ENCODE measurements at places on chromosomes 12 and 14.

GRCh38 chr14:42368234-42368633 is 761.6 kb downstream of the LRFN5 start:
- H3K27me3 ChIP-seq: no peaks in the 10 kb centered on the region
- DNase-seq: no peak
- no peak overlapping the region for H3K4me3 ChIP-seq
- H3K4me1 ChIP-seq: no peaks in the 10 kb centered on the region
- H3K27ac ChIP-seq: no peak overlapping the region

GRCh38 chr12:69905801-69906200 is 80.8 kb downstream of the MYRFL start:
- H3K27me3 ChIP-seq: peaks cover 26% of the 10 kb centered on the region
- no peak overlapping the region for H3K4me3 ChIP-seq
- H3K27ac ChIP-seq: no peak overlapping the region
- H3K4me1 ChIP-seq: peaks cover 6% of the 10 kb centered on the region
- H3K36me3 ChIP-seq: peaks cover 2% of the 10 kb centered on the region

- H3K27ac ChIP-seq: no peak overlapping the region
- peaks cover 6% of the 10 kb centered on the region for H3K36me3 ChIP-seq
- H3K27me3 ChIP-seq: no peaks in the 10 kb centered on the region
- DNase-seq: no peak
- H3K4me3 ChIP-seq: no peak overlapping the region
Measured at GRCh38 chr12:110201995-110202394, 77.8 kb downstream of the IFT81 start.

DNA sequence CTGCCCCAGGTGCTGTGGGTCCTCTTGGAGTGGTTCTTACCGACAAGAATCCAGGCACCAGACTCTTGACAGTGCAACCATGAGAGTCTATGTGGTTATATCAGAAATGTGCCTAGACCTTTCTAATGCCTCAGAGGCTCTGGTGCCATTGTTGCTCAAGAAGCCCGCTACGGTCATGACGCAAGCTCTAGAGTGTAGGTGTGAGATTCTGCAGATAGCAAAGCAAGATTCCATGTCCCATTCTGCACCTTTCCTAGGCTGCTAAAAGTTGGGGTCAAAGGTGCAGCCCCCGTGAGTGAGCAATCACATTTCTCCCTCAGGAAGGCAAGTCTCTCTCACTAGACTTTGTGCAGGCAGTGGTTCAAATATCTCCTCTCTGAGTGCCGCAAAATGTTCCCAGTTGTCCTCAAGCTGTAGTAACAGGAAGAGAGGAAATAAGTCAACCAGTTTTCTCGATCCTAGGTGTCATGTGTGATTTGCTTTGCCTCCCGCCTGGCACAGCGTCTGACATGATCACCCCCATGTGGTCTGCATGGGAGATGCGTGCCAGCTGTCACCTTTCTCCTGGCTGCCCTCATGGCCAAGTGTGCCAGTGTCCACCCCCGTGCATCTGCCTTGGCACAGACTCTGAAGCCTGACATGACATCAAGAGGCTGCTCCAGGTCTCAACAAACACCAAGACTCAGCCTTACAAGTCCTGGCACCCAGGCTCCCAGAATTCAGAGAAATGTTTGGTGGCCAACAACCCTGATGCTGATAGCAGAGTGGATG is 122.5 kb upstream of the COCH start:
- H3K36me3 ChIP-seq: no peaks in the 10 kb centered on the region
- H3K4me3 ChIP-seq: no peak overlapping the region

DNA sequence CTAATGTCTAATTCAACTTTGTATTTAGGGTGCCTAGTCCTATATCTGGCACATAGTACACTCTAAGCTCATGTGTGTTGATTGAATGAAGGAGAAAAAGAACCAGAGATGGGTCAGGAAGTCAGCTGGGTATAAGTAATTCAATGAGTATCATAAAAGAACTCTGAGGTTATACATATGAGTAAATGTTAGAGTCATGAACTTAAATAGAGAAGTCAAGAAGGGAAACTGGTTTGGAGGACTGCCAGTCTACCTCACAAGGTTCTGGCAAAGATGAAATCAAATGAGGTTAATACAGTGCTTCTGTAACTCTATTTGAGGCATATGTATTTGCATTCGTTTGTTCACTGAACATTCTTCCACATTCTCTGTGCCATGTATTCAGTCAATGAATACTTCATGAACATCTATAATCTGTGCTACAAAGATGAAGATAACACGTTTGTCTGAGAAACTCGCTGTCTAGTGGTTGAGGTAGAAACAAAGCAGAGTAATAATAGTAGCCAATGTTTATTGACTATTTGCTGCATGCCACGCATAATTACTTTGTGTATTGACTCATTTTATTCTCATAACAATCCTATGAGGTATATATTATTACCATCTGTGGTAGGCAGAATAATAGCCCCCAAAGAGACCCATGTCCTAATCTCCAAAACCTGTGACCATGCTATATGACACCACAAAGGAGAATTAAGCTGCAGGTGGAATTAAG is 88.9 kb downstream of the PTGER2 start:
- H3K27me3 ChIP-seq: no peaks in the 10 kb centered on the region
- peaks cover 46% of the 10 kb centered on the region for H3K4me1 ChIP-seq
- peak overlapping the region; percentile 81 for H3K4me3 ChIP-seq
- peak overlapping the region; percentile 30 for H3K27ac ChIP-seq
- DNase-seq: no peak
- H3K36me3 ChIP-seq: peaks cover 3% of the 10 kb centered on the region

GRCh38 chr14:106790189-106791036 is 1264.0 kb downstream of the TMEM121 start:
- peaks cover 25% of the 10 kb centered on the region for H3K27me3 ChIP-seq
- H3K4me3 ChIP-seq: peak overlapping the region; percentile 45
- peak overlapping the region; percentile 19 for H3K27ac ChIP-seq
- H3K4me1 ChIP-seq: peaks cover 15% of the 10 kb centered on the region
- peak; percentile 37 for DNase-seq

- H3K27ac ChIP-seq: no peak overlapping the region
- DNase-seq: no peak
- H3K4me3 ChIP-seq: peak overlapping the region; percentile 31
- no peaks in the 10 kb centered on the region for H3K4me1 ChIP-seq
Measured at GRCh38 chr14:102751088-102751487, 26.2 kb upstream of the TRAF3 start.

DNA sequence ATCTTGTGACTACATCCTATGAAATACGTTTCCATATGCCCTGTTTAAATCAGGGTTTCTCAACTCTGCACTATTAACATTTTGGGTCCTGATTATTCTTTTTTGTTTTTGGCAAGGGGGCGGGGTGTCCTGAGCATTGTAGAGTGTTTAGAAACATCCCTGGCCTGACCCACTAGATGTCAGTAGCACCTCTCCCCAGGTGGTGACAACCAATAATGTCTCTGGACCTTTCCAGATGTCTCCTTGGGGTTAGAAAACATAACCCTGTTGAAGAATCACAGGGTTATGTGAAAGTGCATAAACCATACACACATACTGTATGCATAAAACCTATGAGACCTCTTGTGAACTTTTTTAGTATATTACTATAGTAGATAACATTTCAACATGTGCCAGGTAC is 1.4 kb downstream of the ACAD10 start:
- peaks cover 40% of the 10 kb centered on the region for H3K4me1 ChIP-seq
- no peak overlapping the region for H3K4me3 ChIP-seq
- H3K27me3 ChIP-seq: no peaks in the 10 kb centered on the region

DNA sequence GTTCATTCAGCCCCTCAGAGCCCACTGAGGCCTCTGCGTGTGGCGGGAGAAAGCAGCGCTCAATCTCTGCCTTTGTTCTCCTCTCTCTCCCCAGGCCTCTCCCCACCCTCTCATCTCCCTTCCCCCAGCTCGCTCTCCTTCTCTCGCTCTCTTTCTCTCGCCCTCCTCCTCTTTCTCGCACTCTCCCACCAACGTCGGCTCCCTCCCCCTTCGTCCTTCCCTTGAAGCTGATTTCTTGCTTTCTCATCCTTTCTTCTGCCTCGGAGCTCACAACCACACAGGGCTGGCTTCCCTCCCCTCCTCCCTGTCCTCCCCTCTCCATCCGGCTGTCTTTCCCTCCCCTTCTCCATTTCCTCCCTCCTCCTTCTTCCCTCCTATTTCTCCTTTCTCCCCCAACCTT is 96.4 kb downstream of the LRRC74A start:
- H3K27me3 ChIP-seq: no peaks in the 10 kb centered on the region
- H3K27ac ChIP-seq: peak overlapping the region; percentile 91
- no peak for DNase-seq
- H3K4me1 ChIP-seq: peaks cover 38% of the 10 kb centered on the region
- no peak overlapping the region for H3K4me3 ChIP-seq

DNA sequence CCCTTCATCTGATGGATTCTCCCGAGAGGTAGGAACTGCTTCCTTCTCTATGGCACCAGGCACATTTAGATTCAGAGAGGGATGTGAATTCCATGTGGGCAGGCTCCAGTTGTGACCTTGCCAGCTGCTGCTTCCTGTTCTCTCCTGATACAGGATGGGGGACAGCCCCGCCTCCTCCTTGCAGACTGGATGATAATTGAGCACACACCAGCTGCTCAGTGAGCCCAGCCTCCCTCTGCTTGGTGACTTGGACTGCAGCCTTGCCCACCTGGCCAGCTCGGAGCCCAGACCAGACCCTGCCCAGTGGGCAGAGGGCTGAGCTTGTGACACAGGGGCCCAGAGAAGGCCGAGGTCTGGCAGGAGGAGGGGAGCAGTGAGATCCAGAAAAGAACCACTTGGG is 90.2 kb downstream of the CALM1 start:
- DNase-seq: no peak
- no peak overlapping the region for H3K27ac ChIP-seq
- no peak overlapping the region for H3K4me3 ChIP-seq
- H3K4me1 ChIP-seq: peaks cover 11% of the 10 kb centered on the region

DNA sequence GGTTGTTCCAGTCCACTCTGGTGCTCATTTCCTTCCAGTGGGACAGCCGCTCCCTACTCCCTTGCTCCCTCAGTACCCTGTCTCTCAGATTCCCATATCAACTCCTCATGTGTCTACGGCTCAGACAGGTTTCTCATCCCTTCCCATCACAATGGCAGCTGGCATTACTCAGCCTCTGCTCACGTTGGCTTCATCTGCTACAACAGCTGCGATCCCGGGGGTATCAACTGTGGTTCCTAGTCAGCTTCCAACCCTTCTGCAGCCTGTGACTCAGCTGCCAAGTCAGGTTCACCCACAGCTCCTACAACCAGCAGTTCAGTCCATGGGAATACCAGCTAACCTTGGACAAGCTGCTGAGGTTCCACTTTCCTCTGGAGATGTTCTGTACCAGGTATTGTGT is 69.9 kb downstream of the RAD52 start:
- H3K27me3 ChIP-seq: no peaks in the 10 kb centered on the region
- H3K27ac ChIP-seq: peak overlapping the region; percentile 80

DNA sequence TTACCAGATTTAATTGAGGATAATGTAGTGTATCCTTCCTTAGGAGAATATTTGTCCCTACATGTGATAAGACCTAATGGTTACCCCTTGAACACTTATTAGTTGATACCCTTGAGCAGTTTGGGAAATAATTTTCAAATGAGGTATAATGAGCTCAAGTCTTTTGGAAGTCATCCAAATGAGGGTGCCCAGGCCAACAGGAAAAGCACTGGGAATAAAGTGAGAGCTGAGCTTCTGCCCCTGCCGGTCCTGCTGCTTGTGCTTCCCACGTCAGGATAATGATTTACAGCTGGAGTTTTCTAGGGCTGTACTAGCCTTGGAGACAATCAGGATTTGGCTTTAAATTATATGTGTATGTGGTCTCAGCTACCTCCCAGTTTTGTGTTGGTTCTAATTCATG is 178.8 kb upstream of the FRMD6 start:
- H3K27me3 ChIP-seq: peaks cover 47% of the 10 kb centered on the region
- H3K27ac ChIP-seq: no peak overlapping the region
- peaks cover 2% of the 10 kb centered on the region for H3K36me3 ChIP-seq
- H3K4me1 ChIP-seq: no peaks in the 10 kb centered on the region
- no peak for DNase-seq
